ENCODE measurements at places on chromosomes 16 and 17. TPM values are rescaled to one million over a fixed set of nuclear protein-coding genes. Genes with fewer than 3 reads are reported as not detected.

KCNJ12 gene
- total RNA-seq, result 0.39 TPM

KCNH6 gene
- total RNA-seq, result not detected

AIPL1 gene
- total RNA-seq, result not detected

CHST5 gene
- not detected for total RNA-seq
